ENCODE measurements at places on chromosomes 2 and 18.

DNA sequence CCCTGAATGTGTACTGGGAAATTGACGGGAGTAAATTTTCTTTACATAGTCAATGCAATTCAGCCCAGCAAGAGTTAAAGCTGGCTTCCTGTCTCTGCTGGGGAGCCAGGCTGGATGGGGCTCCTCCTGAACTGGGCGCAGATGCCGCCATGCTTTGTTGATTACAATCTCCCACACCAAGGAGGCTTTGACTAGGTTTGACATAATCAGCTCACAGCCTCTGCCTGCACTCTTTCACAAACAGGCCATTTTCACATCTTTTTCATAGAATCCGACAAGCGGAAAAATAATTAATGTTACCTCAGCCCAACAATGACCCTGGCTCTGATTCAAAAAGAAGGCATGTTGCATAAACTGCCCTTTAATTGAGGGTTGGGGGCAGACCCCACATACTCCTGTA lies 54.3 kb downstream of the FOXI3 start:
- DNase-seq: no peak

DNA sequence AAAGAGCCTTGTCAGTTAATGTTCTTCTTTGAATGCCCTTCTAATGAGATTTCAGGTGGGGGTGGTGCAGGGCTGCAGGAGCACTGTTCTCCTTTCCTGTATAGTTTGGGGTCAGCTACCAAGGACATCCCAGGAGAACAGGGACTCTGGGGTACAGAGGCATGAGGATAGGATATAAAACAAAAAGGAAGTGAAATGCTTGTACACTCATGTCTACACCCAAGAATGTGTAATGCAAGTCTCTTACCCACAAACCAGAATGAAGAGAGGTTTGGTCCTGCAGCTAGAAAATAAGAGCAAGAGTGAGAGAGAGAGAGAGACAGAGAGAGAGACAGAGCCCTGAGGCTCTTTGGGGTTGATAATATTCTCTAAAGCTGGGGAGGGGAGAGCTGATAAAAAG lies 151.8 kb upstream of the KCTD1 start:
- DNase-seq: no peak

GRCh38 chr2:184041077-184041476 lies 557.3 kb upstream of the ZNF804A start:
- DNase-seq: no peak

- DNase-seq: no peak
Measured at GRCh38 chr2:225310745-225311144, 88.8 kb upstream of the NYAP2 start.

DNA sequence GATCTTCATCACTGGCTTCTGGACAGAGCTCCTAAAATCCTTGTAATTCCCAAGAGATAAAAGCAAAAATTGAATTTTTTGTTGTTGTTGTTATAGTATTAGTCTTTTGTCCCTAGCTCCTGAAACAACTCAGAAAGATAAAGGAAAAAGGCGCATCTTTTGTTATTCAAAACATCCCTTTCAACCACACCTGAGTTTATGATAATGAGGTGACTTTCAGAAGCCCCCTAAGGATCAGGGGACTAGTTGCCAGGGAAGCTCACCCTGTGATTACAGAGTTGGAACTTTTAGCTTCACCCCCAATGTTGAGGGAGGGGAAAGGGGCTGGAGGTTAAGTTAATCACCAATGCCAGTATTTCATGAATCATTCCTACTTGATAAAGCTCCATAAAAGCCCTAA lies 10.3 kb upstream of the CERKL start:
- DNase-seq: no peak

DNA sequence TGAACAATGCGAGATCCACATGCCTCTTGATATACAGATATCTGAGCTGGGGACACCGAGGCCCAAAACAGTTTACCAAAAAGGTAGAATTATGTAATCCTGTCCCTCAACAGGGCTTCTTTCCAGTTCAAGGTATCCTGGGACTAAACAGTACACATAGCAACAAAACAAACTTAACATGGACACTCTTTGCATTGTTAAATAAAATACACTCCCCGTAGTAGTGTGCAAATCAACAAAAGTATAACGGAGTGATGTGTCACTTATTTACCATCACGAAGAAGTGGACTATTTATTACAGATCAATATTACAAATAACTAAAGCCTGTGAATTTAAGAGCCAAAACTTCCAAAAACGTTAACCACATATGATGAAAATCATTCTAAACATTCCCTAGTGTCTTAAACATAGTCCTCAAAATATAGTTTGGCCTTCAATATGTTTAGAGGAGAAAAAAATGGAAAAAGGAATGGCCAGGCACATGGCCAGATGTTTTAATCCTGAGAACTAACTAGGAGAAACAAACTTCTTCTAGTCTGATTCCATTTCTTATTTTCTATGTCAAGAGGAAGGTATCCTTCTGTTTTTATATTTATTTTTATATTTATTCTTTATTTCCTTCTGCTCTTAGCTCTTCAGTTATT lies 377.5 kb downstream of the OSR1 start:
- DNase-seq: no peak

- DNase-seq: no peak
Measured at GRCh38 chr2:109350526-109350925, 221.5 kb downstream of the SH3RF3 start.

DNA sequence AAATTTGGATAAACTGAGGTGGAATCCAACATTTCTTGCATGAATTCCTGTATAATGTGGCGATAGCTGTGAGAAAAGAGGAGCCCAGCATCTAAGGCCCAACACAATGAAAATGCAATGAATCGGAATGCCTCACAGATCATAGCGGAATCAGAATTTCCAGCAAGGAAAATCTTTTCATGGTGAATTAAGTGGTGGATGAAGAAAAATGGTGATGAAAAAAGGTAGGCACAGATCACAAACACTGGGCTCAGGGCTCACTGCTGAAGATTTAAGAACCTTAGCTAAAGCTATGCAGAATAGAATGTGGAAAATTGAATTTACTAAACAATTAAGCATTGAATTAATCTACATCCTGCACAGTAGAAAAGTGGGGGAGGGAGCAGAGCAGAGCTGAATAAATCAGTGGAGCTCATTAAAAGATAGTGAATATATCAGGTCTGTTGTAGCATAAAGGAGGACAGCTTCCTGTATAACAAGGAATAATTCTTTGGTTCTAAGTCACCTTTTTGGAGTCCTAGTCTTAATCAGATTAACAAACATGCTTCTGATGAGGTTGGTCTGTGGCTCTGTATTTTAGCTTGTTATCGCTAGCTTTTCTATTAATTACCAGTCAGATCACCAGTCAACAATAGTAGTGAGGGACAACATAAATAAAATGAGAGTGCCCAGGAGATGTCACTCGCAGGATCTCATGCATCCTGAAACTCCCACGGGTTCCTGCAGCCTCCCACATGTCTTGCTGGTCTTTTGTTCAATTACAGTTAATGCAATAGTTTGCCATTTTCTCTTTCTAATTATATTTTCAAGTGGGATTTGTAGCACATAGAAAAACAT lies 27.0 kb downstream of the MEIS1 start:
- DNase-seq: no peak

DNA sequence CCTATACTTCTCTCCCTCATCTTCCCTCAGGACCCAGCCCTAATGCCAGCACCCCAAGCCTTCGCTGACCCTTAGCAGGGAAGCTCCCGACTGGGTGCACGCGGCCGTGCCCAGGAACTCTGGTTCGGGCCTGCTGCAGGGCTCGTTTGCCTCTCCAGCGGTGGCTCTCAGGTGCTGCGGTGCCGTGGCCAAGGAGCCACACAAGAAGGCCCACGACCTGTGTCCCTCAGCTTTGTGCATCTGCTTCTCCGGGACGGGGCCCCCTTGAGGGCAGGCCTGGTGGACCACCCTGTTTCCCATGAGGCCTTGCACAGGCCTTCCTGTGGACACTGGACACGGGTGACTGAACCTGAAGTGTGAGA lies 17.7 kb downstream of the BOK start:
- DNase-seq: no peak

GRCh38 chr2:63436488-63436887 lies 151.8 kb downstream of the WDPCP start:
- no peak for DNase-seq

GRCh38 chr2:30666266-30666874 lies 140.9 kb downstream of the CAPN13 start:
- DNase-seq: no peak

- DNase-seq: no peak
Measured at GRCh38 chr2:2703172-2703571, 372.1 kb upstream of the MYT1L start.

GRCh38 chr18:29644276-29644675 lies 1398.3 kb downstream of the DSC3 start:
- DNase-seq: no peak

- DNase-seq: no peak
Measured at GRCh38 chr2:206642075-206643025, at the start of gene FAM237A. Gene FAM237A (plus strand): TSS chr2:206642487. CDS start chr2:206644237, 1,750 bp downstream.

Measured in stimulated activated CD8-positive, alpha-beta memory T cell treated with anti-CD3 and anti-CD28 coated beads, Interleukin-15, amount 100 ng/mL, for 4 hours (primary cell).